HS-5 (cell line): ENCODE measurements at places on chromosomes 5 and 9.
A peak's percentile ranks its signal among the peaks of the same experiment; 100 is the strongest.

GRCh38 chr5:111143910-111144309, 51.8 kb downstream of the WDR36 start:
- DNase-seq: peak; percentile 64

DNA sequence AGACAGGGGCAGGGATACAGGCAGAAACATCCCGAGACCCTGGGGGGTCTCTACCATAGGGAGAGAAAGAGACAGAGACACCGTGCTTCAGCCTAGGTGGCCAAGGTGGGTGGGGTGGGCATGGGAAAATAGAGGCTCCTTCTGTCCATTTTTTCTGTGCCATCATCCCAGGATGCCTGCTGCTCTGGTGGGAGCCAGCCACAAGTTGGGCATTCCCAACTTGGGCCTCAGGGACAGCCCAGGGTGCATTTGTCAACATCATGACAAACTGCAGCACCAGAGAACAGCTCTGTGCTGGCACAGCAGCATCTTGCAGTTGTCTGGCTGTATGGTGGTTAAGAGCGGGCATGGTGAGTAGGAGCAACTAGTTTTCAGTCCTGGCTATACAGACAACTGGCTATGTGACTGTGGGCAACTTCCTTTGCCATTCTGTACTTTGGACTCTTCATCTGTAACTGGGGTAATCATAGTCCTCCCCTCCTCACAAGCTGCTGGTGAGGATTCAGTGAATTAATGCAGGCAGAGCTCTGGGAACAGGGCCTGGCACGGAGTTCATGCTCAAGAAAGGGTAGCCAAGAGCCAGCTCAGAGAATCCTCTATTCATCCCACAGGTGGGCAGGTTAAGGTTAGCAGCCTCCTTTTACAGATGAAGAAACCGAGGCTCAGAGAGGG, 100.4 kb downstream of the RGS3 start:
- no peak for DNase-seq

DNA sequence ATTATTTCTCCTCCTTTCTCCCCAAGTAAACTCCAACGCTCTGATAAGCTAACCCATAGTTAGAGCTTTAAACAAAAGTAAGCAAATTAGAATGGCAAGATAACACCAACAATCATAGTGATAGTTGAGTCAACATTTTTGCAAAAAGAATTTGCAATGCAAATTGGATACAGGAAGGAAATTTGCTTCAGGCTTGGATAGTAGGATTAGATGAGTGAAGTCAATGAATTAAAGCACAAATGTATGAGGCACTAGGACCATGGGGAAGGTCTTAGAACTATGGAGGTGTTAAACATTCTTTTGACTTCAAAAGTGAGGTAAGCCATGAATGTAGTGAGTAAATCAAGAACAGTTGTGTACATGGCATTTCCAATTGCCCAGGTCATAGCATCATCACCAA, 289.8 kb upstream of the GRAMD2B start:
- no peak for DNase-seq

DNA sequence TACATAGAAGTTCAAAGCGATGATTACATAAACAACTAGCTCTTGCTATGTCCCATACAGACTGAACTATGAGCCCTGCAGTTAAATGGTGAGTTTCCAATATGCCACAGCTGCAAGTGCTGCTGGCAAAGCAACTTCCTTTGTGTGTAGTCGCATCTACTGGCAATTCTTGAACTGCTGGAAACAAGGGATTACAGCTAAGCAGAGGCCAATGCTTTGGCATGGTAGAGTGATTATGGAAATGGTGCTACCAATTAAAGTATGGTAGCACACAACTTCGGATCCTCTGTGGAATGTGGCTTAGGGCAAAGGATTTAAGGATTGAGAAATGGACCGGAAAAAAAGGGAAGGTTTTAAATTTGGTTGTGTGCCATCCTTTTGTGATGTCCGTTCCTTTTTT, 856.6 kb downstream of the MAT2B start:
- DNase-seq: no peak

DNA sequence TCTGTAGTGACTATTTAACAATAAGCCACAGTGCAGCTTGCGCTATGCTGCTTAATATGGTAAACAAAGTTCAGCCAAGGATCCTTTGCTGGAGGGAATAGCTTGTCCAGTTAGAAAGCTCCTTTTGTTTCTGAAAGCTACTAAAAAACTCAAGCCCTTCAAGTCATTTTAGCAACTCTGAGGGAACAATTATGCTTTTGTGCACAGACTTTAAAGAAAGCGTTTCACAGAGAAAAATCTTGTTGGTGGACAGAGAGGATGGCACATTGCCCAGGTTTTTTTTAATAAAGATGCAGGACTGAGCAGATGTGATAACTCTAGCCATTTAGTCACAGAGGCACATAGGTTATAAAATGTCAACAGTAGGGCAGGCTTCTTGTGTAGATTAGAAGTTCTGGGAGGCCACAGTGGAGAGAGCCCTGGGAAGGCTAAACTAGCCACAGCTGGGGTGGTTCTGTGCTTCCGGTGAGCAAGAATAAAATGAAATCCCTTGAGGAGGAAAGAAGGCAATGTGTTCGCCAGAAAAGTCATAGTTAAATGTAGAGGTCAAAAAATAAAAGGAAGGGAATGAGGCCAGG, 63.4 kb downstream of the ALDH7A1 start:
- DNase-seq: no peak

GRCh38 chr5:44292736-44293135, 96.5 kb downstream of the FGF10 start:
- DNase-seq: no peak

- no peak for DNase-seq
These were observed 28.8 kb downstream of the FBXO10 start for GRCh38 chr9:37547328-37547878.
